ENCODE measurements at places on chromosomes 16 and 17. TPM values are rescaled to one million over a fixed set of nuclear protein-coding genes. Genes with fewer than 3 reads are reported as not detected.

DNA sequence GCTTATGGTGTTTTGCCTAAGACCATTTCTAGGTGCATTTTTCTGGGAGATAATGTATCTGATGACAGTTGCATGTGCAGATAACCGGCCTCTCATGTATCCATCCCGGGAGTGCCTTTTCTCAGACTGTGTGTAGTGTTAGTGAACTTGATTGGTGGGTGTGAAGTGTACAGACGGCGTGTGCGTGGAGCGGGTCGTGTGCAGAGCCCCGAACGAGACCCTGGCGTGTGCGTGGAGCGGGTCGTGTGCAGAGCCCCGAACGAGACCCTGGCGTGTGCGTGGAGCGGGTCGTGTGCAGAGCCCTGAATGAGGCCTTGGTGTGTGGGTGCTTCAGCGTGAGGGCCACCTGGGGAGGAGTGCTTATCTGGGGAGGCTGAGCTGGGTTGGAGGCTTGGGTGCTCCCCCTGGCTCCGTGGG is 28.9 kb upstream of the ZNF750 start:
- no peak for DNase-seq

The CTRB1 gene
- total RNA-seq = not detected

DNA sequence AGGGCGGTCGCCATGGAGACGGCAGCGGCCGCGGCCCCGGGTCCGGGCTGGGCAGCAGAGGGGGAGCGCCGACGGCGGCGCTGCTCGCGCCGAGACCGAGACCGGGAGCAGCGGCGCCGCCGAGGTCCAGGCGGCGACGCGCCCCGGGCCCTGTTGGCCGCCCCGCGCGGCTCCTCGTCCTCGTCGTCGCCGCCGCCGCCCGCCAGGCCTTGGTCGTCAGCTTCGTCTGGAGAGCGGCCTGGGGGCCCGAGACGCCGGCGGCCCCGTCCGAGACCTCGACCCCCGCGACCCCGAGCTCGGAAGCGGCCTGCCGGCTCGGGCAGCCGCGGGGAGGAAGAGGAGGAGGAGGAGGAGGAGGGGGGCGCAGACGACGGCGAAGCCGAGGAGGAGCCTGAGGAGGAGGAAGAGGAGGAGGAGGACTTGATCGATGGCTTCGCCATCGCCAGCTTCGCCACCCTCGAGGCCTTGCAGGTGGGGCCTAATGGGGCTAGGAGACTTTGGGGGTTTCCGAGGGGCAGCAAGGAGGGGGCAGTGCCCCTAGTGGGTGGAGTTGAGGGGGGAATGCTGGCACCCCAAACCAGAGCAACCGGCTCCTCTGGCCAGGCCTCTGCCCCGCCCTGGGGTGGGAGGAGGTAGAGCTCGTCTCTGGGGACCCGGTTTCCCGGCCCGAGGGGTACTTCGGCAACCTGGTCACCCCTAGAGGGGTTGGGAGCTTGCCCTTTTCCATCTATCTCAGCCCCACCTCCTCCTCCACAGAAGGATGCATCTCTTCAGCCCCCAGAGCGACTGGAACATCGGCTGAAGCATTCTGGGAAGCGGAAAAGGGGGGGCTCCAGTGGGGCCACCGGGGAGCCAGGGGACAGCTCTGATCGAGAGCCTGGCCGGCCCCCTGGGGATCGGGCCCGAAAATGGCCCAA is 1.5 kb downstream of the FBRS start:
- DNase-seq = peak; percentile 48

DNA sequence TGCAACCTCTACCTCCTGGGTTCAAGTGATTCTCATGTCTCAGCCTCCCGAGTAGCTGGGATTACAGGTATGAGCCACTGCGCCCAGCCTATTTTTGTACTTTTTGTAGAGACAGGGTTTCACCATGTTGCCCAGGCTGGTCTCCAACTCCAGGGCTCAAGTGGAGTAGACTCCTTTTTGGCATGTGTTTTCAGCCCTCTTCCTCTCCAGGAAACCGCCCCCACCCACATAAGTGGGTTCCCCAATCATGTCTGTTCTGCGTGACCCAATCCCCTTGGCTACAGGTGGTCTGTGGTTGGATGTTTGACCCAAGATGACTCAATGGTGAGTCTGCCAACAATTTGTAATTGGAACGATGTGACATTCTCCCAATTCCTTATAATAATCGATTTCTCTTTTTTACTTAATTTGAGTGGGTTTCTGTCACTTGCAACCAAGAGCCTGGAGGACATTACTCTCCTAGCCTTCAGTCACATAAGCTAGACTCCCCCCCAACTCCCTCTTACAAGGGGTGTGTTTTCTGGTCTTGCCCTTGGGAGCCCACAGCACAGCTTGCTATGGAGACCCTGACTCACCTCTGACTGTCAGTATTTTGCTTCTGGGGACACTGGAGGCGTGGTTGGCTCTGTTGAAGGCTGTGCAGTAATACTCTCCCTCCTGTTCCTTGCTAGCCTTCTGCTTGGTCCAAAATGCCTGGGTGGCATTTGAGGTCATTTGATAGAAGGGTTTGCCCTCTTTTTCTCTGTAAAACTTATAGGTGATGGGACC is 34.9 kb downstream of the PECAM1 start:
- DNase-seq = peak; percentile 71
